C1 segment of cervical spinal cord (tissue), 14 donors: ENCODE measurements at places on chromosomes 2 and 18.

GRCh38 chr2:217981084-217981730 is 21.6 kb downstream of the TNS1 start:
- DNase-seq: no peak

GRCh38 chr18:77992057-77992456 is 742.4 kb downstream of the GALR1 start:
- no peak for DNase-seq

DNA sequence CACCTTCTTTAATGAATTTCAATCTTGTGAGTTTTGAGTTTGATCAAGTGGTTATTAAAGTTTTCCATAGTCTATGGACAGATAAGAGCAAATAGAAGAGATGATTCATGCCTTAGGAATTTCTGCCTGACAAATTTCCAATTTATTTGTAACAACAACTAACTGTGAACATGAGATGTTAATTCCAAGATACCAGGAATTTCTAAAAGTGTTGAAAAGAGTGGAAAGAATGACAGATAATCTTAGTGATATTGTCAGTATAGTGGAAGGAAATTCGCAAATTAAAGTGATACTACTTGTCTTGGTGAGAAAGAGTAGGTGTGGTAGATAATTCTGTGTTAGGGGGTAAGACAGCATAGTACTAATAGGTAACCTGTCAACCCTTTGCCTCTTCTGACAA is 82.4 kb downstream of the AGPS start:
- DNase-seq: no peak

DNA sequence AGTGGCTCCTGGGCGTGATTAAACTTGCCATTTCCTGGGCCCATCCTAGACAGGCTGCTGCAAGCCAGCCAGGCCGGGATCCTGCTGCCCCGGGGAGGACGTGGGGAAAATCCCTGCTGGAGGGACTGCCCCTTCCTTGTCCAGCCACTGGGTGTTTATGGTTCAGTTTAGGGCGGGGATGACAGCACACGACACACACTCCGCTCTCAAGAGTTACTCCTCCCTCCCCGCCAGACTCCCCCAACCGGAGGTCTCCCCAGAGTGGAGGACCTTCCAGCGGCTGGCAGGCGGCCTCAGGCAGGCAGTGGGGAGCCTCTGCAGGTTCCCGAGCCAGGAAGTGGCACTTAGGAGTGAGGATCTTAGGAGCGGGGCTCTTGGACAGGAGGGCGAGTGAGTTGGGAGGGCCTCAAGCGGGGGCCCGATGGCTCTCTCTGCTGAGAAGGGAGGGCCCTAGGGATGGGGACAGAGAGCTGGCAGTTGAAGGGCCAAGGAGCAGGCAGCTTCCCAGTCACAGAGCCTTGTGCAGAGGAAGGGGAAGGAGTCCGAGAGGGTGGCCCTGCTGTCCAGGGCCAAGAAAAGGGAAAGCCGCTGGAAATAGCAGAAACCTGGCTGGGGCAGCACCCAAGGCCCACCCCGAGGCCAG is 5.7 kb upstream of the GPR35 start:
- no peak for DNase-seq

DNA sequence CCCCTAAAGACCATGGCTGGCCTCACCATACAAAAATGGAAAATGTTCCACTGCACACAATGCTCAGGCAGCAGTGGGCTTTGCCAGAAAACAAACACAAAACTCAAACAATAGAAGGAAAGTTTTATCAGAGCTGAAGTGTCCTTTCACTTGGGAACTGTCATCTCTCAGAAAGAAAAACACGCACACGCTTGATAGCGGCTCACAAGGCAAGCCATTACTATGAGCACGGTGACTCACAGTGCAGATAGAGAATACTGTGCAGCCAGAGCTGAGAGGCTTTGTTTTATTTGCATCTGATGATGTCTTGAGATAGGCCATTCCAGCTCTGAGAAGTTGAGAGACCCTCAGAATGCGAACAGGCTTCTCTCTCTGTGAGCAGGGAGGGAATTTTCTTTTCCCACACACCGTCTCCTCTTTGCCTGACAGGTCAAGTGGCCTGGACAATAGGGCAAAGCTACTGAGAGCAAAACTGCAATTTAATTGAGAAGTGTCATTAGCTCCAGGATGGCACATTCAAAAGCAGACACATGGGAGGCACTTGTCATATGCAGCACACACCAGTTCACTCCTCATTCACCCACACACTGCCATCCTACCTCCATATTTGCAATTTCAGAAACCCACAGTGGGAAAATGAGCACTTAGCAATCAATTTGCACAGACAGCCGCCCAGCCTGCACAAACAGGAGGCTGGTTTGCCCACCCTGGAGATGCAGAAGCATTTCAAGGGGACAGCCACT is 236.6 kb downstream of the SS18 start:
- no peak for DNase-seq

GRCh38 chr2:2701813-2702212 is 370.7 kb upstream of the MYT1L start:
- no peak for DNase-seq

DNA sequence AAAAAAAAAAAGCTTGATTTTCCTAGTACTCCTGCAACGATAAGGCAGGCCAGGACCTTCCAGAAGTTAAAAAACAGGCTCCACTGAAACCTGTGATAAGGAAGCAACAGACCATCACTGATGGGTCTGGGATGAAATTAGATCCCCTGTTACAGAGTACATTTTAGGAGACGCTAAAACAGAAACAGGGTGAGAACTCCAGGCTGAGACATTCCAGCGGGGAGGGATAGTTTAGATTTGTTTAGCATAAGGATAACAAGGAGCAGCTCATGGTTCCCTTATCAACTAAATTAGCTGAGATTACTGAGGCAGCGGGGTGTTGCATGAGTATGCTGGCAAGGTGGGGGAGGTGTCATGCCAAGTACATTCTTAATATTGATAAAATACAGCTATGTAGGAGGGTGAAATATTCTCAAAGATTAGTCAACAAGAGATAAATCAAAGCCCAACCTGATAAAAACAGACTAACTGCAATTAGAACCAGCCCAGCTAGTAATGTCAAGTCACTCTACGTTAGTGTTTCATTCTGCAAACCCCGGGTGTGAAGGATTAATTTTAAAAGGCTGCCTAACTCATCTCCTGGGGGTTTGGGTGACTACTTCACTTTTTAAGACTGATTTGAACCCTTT is 75.0 kb upstream of the BZW1 start:
- DNase-seq: no peak

DNA sequence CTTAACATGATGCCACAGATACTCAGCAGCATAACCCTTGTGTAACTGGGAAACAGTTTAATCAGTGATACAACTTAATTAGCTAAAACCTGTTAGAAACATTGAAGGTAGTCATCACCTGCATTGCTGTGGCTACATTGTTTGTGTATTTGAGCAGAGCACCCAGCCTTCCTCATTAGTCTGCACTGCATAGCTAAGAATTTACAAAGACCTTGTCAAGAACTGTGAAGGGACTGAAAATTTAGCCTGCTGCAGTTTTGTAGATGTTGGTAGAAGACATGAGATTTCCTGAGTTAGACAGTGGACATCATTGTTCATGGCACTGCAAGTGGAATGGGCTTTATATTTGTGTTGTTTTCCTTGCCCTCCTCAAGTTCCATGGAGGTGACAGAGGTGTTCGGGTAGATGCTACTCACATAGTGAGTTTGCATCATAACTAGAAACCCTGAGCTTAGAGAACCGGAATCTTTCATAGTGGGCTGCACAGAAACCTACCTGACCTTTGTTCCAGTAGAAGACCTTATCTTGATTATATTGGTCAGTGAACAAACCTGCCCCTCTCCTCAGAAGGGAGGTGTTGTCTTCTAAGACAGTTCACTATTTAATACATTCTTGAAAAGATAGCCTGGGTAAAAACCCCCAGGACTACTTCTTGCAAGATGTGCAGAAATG is 12.5 kb downstream of the VAPA start:
- no peak for DNase-seq

DNA sequence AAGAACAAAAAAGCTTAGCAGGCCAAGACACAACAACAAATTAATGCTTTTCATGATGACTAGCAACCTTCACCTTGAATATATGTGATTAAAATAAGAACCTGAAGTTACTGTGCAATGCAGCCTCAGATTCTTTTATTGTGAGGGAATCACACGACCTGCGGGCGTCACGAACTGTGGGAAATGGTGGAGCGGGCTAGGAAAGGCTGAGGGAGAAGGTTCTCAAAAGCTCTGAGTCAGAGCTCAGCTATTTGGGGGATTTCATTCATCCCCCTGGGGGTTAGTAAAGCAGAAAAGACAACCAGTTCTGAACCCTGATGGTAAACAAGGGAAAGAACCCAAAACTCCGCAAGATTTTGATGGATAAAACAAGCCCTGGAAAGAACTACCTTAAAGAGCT is 89.3 kb upstream of the NCKAP5 start:
- no peak for DNase-seq

- DNase-seq: no peak
Observed at GRCh38 chr2:184581391-184581790, 16.9 kb upstream of the ZNF804A start.

DNA sequence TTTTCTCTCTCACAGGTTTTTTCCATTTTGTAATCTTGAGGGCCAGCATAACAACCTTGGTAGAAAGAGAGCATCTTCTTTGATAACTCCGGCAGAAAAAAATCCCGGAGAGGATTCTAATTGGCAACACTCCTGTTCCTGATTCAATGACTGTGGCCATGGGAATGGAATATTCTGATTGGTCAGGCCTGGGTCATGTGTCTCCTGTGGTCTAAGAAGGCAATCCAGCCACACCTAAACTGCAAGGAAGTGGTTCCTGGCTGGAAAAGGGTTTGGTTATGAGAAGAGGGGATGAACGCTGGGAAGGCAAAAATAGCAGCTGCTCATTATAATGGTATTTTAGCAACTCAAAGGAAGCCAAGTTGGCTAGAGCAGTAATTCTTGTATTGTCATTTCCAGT is 24.8 kb upstream of the ZNF638 start:
- no peak for DNase-seq

DNA sequence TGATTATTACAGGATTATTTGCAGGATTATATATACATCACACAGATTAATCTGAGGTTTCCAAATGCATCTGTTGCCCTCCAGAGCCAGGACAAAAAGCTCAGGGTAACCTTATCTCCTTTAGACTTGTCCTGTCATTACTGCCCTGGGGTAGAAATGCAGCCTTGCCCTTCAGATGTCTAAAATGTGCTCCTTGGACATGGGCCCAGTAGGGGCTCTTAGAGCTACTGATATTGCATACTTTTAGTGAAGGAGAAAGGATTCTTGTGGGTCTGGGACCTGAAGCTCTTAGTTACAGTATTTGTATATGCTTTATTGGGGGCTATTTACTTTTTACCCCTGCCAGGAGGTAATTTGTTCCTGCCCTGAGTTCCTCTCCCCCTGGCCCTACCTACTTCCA is 56.1 kb downstream of the PRKRA start:
- no peak for DNase-seq

GRCh38 chr2:208189069-208189809 is 591 bp downstream of the C2orf80 start:
- DNase-seq: no peak

- no peak for DNase-seq
Observed at GRCh38 chr18:10013621-10014543, 100.1 kb downstream of the VAPA start.

DNA sequence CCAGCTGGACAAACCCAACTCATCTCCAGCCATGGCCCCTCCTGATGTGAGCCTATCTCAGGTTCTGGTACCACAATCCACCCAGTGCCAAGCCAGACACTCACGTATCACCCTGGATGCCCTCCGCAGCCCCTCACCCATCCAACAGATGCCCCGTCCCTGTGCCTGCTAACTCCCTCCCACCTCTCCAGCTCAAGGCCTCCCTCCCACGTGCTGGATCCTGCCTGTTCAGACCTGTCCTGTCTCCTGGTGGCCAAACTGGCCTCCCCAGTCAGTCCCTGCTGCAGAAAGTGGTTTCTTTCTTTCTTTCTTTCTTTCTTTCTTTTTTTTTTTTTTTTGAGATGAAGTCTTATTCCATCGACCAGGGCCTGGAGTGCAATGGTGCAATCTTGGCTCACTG is 86.2 kb downstream of the RRM2 start:
- DNase-seq: no peak
